ENCODE measurements at places on chromosomes 2 and 18. TPM values are rescaled to one million over a fixed set of nuclear protein-coding genes. Genes with fewer than 3 reads are reported as not detected.

DNA sequence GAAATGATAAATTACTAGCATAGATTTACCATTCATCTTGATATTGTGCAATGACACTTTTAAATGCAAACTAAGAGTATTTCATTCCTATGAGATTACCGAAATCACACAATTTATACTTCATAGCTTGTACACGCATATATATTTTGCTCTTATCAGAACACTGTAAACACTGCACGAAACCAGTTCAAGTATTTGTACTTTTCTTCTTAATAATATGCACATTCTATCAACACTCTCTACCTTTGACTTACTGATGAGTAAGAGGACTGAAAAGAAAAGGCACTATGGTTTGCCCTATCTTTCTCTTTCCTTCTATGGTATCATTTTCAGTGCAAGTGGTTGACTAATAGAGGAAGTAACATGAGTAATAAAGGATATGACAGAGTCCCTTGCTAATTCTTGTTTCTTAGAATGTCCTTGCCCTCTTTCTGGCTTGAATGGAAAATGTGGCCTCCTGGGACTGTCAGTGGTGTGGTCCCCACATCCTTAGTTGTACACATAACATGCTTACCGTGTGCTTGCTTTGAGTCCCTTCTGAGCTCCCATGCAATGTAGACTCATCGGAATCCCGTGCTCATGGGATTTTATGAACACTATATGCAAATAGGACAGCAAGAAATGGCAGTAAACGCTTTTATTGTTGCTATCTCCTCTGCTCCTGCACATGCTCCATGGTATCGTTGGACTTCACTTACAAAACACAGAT lies 363.5 kb upstream of the TNP1 start:
- DNase-seq = peak; percentile 41

GRCh38 chr18:26051843-26052242 lies 38.6 kb downstream of the SS18 start:
- no peak for DNase-seq

DNA sequence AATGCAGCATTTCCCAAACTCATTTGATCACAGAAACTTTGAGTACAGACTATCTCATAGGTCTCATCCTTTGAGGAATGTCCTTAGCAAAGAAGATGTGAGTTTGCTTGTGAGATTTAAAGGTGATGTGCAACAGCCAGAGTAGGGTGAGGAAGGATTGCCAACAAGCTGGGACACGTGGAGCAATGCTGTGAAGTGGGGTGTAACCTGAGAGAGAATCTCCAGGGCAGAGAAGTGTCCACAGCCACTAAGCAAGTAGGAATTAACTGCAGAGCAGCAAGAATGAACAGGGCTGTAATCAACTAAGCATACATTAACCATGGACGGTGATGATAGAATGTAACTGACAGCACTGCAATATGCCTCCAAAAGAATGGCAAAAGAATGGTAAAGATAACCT lies 469.9 kb upstream of the NRP2 start:
- no peak for DNase-seq

DNA sequence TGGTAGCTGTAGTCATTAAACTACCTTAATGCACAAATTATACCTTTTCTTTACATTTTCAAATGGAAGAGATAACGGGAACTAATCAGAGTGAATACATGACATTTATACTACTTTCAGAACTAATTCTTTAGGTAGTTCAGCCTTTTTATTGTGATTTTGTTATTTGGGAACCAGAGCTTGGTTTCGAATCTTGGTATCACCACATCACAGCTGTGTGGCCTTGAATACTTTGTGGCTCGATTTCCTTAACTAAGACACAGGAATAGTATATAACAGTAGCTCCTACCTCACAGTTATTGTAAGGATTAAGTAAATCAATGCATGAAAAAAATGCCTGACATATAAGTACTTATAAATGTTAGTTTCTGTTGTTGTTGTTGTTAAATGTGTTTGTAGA lies 240.0 kb downstream of the WDR7 start:
- no peak for DNase-seq

APCDD1 gene
- polyA plus RNA-seq = 0.79 TPM

Measured in B cell (primary cell).